ENCODE measurements at places on chromosomes 4 and X.

GRCh38 chr4:20408611-20409010 is 156.9 kb downstream of the SLIT2 start:
- no peak for DNase-seq

- no peak for DNase-seq
These were observed 43.9 kb upstream of the PDGFRA start for GRCh38 chr4:54185044-54185780.

DNA sequence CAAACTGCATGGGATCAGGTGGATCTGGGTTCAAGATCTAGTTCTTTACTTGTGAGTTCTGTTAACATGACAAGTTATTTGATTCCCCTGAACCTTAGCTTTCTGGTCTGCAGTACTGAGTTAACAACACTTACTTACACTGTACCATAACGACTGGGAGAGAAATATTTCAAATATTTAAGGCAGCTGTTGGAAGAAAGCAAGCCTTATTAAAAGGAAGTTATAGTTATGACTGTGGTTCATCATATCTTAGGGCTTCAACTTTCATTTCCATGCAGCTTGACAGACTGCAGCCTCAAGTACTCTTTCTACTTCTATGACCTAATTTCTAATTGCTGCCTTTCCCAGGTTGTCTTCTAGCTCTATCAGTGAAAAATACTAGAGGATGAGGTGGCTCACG is 40.0 kb upstream of the PDGFRA start:
- DNase-seq = no peak

DNA sequence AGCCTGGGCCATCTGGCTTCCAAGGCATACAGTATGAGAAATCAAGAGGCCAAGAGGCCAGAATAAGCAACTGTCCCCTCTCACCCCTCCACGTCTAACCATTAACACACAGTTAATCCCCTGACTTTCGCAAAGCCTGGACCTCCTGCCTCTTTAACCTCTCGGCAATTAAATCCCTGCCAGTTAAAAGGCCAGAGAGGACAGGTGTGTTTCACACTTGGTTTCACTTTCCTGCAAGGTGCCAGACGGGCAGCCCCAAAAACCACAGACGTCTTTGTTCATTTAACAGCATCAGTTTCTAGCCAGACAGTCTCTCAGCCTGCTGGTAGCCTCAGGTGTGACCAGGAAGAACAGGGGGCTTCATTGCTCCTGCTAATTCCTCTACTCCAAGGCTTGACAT is 91.1 kb upstream of the KIT start:
- peak; percentile 79 for DNase-seq

- DNase-seq = no peak
These were observed 126.8 kb upstream of the APOOL start for GRCh38 chrX:84876876-84877275.

- no peak for DNase-seq
These were observed 8.6 kb upstream of the ARHGAP10 start for GRCh38 chr4:147723326-147723725.

GRCh38 chr4:184316821-184317220 is 99.1 kb upstream of the ENPP6 start:
- DNase-seq = no peak

GRCh38 chrX:21610168-21610567 is 48.0 kb downstream of the KLHL34 start:
- no peak for DNase-seq

GRCh38 chrX:25534091-25534490 is 518.3 kb upstream of the ARX start:
- no peak for DNase-seq

- DNase-seq = peak; percentile 45
These were observed 15.2 kb downstream of the RGS12 start for GRCh38 chr4:3307891-3308575.

GRCh38 chr4:3041192-3042142 is 32.9 kb downstream of the HTT-AS start:
- DNase-seq = peak; percentile 62

DNA sequence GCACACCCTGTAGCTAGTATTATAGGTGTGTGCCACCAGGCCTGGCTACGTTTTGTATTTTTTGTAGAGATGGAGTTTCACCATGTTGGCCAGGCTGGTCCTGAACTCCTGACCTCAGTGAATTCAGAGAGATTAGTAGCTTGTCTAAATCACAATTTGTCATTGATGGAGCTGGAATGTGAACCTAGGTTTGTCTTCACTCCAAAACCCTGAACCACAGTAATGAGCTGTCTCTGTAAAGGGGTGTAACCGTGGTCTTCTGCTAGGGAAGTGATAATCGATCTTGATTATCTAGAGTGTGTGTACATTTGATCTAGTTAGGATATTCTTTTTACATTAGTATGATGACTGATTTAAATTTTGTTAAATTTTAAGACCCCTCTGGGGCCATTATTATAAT is 8.3 kb downstream of the ARHGAP10 start:
- DNase-seq = no peak

GRCh38 chr4:74109116-74109869 is 10.3 kb upstream of the CXCL2 start:
- no peak for DNase-seq

DNA sequence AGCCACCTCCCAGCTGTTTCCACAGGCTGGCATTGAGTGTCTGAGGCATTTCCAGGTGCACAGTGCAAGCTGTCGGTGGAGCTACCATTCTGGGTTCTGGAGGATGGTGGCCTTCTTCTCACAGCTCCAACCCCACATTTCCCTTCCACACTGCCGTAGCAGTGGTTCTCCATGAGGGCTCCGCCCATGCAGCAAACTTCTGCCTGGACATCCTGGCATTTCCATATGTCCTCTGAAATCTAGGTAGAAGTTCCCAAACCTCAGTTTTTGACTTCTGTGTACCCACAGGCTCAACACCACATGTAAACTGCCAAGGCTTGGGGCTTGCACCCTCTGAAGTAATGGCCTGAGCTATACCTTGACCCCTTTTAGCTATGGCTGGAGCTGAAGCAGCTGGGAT is 10.3 kb upstream of the FRMPD4 start:
- no peak for DNase-seq

- no peak for DNase-seq
These were observed 181.3 kb downstream of the VEGFC start for GRCh38 chr4:176611381-176611780.

- DNase-seq = no peak
These were observed 163.3 kb upstream of the PABPC4L start for GRCh38 chr4:134364928-134365327.

- no peak for DNase-seq
These were observed 43.1 kb downstream of the DDIT4L start for GRCh38 chr4:100147198-100147597.

DNA sequence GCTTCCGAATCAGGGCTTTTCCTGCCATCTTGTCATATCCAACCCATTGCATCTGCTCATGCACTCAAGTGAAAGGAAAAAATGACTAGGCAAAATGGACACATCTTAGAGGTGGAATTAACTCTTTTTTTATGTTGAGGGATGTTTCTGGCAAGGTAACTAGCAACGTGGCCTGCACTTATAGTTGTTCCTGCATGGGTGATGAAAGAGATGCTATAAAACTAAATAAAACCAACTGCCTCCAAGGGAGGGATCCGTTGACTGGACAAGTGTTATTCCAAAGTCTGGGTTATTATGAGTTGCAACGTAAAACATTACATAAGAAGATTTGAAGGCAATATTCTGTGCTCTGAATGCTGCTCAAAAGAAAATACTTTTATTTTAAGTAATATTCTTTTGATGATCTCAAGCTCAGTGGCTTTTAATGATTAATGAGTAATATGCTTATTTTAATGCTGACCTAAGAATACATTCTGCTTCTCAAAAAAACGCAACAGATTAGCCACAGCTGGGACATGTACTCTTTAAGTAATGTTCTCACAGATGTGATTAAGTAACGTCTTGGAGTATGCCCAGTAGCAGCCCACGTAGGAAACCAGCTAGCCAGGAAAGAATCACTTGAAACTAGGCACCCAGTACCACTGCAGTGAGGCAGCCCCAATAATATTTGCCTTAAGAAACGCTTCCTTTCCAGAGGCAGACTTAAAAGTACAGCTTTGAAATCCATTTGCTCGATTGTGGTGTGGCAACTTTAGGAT is 27.4 kb downstream of the KLF3 start:
- DNase-seq = no peak

- DNase-seq = no peak
These were observed 24.6 kb downstream of the GPC4 start for GRCh38 chrX:133390676-133391075.

DNA sequence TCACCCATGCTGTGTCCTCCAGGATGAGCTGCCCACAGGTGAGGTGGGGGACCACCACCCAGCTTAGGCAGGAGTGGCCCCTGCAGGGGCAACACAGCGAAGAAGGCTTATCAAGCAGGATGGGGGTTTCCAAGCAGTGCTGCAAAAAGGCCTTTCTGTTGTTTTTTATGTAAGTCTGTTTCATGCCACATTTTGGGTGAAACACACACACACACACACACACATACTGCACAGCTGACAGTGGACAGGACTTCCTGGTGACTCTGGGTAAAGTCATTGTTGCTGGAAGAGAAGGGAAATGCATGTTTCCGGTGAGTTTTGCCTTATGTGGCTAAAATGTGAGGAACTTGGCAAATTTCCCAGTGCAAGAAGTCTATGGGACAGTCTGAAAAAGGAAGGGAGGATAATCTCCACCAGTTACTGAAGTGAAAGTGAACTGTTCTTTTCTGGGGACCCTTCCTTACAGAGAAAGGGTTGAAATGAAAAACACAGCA is 119.2 kb downstream of the IRF2 start:
- DNase-seq = no peak

DNA sequence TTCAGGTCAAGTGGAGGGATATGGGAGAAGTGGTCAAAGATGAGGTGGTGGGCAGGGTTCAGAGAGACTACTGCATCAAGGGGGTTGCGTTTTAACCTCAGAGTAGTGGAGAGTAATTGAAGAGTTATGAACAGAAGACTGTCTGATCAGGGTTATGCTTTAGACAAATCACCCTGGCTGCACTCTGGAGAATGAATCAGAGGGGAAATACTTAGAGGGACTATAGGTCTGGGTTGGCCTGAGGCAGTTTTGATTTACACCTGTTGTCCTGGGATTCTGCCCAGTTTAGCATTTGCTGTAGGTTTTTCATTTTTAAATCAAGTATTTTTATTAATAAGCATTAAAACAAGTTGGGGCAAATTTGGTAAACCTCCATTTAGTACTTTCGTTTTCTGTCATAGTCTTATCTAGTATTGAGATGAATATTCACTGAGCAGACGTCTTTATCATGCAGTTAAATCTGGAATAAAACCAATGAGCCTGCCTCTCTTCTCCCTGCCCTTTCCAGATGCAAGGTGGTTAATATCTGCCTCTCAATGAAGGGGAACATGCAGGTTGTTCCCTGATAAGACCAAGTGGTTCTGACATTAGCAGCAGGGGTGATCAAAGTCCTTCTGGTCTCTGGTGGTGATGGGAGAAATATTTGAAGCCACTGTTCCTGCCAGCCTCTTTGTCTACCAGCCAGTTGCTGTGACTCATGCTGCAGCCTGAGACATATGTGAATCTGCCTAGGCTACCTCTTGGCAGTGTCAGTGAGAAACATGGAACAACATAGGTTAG is 116.0 kb upstream of the RPS6KA3 start:
- DNase-seq = no peak

DNA sequence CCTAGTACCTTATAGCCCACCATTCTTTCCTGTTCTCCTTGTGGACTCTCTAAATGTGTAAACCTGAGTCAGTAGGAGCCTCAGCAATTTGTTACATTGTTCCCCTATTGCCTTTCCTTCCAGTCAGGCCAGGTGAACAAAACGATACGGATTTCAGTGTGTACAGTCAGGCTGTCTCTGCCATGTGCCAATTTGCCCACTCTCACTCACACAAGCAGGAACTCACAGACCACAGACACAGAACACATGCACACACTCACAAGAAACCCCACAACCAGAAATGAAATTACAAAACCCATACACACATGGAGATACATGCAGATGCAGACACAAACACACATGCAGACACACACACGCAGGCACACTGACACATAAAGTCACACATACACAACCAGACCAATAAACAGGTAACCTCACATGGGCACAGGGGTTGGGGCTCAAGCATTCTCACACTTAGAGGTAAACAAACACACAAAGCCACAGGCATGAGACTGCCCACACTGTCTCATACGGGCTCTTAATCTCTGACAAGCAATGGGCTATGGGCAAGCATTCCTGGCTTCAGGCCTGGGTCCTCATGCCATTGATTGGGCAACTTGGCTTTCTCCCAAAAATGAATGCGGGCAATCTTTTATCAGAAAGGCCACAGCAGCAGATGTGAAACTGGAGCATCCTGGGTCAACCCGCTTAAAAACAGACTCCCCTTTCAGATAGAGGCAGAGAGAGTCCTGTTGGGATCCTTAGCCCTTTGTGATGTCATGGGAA is 68.7 kb downstream of the NBDY start:
- no peak for DNase-seq

DNA sequence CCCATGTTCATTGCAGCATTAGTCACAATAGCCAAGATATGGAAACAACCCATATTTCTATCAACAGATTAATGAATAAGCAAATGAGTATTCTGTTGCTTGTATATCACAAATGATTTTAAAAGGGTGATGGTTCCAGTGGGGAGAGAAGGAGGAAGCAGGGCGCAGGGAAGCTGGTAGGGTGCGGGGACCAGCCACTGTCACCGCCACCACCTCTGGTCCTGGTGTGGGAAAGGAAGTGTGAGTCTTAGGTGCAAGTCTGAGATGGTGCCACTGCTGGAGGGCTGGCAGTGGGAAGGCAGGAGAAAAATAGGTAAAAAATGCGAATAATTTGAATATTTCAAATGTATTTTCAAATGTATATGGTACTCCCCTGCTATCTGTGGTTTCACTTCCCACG is 286.8 kb upstream of the DDX53 start:
- no peak for DNase-seq

DNA sequence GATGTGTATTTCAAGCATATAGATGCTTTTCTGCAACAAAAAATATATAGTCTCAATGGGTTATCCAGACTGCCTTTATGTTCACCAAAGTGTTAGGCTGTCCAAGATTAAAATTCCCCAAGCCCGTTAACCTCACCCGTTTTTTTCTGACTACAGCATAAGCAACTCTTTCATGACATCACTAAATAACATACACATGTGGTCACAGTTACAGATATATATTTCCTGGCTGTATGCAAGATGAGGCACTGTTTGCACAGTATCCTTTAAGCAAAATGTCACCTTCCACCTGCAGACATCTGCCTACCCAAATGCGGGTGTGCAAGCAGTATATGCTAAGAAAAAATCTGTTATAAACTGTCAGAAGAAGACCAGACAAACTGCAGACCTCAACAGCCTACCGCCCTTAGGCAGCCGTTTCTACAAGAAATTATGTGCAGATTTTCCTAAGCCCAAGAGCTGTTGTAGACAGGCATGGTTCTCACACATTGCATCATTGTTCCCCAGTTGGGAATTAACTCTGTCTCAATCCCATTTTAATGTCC is 183.1 kb upstream of the MXRA5 start:
- no peak for DNase-seq
